ENCODE measurements at places on chromosomes 7 and 10.

DNA sequence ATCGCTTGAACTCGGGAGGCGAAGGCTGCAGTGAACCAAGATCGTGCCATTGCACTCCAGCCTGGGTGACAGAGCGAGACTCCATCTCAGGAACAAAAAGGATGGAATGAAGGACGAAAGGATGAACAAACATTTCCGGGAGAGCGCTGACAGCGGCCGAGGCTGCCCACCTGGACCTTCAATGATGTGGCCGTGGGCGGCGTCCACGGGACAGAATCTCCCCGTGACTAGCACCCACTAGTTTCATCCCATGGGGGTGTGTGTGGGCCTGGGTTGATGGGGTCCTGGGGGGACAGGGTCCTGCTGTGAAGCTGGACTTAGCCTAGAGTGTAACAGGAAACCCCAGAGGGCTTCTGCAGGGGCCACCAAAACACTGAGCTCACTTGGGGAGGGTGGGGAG, 32.8 kb downstream of the MICALL2 start:
- DNase-seq = no peak

DNA sequence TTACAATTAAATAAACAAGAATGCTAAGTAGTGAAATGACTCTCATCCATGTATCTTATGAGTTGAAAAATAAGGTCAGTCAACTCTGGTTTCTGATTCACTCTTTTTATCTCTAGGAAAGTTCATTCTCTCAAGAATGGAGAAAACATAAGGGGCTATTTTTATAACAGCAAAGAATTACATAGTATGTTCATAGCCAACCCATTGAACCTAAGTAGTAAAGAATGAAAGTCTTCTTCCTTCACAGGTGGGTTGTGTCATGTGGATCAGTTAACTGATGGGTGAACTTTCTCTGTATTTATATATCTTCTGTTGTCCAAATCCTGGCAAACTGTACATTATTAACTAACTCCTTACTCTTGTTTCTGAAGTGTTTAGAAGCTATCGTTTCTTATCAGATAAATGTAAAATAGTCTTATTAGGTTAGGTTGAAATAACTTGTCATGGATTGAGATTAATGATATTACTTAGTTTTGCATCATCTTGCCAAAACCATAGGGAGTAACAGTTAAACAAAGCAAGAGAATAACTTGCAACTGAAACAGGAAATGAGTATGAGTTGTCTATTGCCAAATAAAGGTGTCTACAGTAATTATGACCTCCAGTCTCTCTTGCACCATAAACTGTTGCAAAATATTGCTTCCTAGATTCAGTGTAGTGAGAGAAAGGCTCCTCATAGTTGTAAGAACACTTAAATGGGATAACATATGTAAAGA, 86.8 kb downstream of the ANKRD7 start:
- no peak for DNase-seq

DNA sequence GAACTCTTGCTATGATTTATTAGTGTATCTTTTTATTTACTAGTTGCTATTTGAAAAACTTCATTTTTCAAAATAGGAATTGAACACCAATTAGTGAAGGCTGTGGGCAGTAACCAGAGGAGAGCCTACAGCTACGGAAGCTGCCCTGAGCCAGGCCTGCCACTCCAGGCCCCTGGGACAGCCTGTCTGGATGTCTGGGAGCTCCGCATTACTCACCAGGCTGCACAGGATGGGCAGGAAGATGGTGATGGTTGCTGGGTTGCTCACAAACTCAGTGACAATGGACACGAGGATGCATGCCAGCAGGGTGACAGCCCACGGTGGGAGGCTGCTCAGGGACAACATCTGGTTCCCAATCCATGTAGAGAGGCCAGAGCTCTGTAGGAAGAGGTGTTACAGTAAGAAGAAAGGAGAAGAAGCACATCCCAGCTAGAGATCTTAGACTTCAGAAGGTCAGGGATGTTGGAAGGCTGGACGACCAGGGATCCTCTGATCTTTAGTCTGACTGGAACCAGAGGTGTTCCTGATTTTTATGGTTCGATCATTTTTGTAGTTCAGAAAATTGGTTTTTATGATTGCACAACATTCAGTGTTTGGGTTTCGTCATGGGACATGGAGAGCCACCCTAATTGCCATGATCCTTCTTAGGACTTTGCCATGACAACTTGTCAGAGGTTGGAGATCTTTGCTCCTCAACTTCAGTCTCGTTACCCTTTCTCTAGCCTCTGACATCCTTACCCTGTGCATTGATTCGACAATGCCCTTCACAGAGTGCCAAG, 23.2 kb downstream of the STMP1 start:
- no peak for DNase-seq

GRCh38 chr10:36725581-36726520, 399.5 kb upstream of the ANKRD30A start:
- no peak for DNase-seq

GRCh38 chr10:114753126-114753525, 68.5 kb upstream of the FHIP2A start:
- DNase-seq = no peak

All from activated CD4-positive, alpha-beta T cell treated with anti-CD3 and anti-CD28 coated beads for 36 hours (primary cell).